ENCODE measurements at places on chromosomes 4 and X.

DNA sequence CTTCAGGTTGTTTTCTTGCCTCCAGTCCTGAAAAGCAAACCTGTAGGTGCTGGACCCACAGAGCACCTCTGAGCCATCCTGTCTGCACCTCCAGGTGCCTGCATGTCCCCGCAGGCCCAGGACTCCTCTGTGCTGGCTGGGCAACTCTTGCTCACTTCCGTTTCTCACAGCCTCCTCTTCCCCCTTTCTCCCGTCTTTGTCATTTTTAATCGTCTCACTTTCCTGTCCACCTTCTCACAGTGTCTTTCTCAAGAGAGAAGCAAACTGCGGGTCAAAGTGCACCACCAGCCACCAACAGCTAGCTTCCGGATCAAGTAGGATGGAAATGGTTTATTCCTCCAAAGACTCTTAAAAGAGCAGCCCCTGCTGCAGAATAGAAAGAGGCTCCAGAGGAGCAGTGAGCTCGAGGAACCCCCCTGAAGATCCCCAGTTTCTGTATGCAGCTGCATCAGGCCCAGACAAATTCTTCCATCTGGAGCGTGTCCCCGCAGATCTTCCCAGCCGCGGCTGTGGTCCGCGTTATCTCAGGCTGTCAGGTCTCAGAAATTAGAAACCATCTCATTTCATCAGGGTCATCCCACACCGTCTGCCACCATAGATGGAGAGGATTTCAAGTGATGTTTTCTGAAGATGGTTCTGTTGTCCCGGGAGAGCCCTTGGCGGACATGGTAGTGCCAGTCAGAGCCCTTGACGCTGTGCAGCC, 87.7 kb downstream of the FHDC1 start:
- DNase-seq: no peak

DNA sequence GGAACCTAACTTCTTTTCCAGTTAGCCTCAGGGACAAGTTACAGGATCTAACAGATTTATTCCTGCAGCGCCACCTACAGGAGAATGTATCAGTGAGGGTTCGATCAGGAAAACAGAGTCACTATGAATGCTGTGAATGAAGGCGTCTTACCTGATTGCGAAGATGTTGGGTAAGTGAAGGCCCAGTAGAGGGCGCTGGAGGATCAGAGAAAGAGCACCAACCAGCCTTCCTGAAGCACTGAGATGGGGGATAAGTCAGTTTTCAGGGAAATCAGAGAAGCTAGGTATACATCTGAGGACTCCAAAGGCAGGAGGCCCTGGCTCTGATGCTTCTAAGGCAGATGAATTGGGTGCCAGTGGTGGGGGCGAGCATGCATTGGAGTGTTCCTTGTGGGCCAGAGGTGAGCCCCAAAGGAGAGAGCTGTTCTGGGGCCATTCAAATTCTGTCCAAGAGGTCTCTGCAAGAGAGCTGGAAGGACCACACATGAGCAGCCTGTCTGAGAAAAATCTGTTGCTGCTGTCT, 169.9 kb upstream of the AADAT start:
- DNase-seq: peak; percentile 29

DNA sequence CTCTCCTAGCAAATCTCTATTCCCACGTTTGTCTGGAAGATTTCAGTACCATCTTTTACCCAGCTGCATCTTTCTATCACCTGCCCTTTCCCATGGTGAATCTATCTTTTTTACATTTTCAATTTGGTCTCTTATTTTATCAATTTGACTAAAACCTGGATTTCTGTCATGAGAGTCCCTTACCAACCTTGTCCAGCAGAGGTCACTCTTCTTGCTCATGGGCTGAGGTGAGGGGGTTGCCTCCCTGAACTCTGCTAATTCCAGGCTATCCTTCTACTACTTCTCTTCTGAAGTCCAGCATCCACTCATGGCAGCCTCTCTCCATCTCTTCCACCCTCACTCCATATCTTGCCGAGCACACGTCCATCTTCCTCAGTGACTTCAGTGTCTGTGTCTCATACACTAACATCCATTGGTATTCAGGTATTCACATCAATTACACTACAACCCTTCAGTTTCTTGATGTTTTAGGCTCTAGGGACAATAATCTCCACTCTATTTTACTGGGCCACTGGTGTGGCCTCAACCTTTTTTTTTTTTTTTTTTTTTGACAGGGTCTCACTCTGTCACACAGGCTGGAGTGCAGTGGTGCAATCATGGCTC, 17.8 kb upstream of the ZNF827 start:
- no peak for DNase-seq

GRCh38 chr4:62806816-62807215, 1602.4 kb downstream of the TECRL start:
- DNase-seq: no peak

DNA sequence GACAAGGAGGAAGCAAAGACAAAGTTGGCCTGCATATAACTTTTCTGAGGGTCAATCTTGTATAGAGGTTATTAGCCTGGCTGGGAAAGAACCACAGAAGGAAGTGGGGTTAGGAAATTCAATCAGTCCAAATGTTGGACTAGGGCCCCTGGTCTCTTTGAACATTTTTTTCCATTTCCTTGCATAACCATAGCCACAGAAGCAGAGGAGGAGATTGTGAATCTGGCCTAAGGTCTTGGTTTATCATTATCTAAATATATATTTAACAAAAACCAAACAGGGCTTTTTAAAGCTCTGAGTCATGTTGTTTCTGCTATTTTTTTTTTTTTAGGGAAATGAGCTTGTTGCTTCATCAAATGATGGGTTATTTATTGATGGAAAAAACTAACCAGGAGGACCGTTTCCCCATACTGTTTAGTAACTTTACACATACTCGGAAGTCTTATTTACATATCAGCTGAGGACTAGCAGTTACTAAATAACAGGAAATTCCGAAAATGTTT, 97.7 kb upstream of the ACSL4 start:
- DNase-seq: no peak

DNA sequence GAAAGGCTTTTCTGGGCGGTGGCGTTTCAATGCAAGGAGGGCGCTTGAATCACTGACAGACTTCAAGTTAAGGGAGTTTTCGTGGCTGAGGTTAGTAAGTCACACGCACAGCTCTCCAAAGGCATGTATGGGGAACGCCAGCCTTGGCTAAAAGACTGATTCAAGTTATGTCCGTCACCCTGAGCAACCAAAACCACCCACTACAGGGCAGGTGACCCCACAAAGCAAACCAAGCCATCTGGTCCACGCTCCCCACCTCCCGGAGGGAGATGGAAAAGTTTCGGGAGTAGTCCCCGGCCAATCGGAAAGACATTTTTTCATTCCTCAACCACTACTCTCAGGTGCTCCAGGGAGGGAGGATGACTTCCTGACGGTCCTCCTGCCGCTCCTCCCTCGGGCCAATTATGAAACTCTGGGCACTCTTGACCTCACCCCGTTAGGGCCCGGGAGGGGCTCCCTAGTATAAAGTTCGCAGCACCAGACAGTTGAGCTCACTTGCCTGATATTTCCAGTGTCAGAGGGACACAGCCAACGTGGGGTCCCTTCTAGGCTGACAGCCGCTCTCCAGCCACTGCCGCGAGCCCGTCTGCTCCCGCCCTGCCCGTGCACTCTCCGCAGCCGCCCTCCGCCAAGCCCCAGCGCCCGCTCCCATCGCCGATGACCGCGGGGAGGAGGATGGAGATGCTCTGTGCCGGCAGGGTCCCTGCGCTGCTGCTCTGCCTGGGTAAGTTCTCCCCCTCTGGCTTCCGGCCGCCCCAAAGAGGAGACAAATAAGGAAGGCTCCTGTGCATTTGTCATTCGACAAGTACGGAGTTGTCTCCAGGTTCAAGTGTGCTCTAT, at the start of gene EREG:
TSS of gene EREG (plus strand) at position 494 of the 840 bp plus-strand sequence. CDS start at position 658, 164 bp downstream.
- peak; percentile 11 for DNase-seq

DNA sequence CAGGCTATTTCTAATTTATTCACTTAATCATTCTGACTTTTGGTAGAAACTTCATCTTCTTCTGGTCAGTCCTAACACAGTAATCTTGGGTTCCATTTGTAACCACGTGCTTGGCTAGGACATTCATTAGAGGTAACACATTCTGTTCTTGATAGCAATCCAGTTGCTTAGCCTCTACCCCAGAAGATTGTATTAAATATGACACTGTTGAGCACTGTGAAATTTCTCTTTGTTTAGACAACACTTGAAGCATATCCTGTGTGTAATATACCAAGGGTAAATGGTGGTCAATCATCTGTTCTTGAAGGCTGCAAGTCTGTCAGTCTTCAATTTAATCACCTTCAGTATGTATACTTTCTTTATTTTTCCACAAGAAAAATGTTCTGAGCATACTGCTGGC, 523.0 kb downstream of the ANKRD50 start:
- no peak for DNase-seq

GRCh38 chr4:38675146-38676121, 11.4 kb downstream of the KLF3 start:
- DNase-seq: peak; percentile 85

DNA sequence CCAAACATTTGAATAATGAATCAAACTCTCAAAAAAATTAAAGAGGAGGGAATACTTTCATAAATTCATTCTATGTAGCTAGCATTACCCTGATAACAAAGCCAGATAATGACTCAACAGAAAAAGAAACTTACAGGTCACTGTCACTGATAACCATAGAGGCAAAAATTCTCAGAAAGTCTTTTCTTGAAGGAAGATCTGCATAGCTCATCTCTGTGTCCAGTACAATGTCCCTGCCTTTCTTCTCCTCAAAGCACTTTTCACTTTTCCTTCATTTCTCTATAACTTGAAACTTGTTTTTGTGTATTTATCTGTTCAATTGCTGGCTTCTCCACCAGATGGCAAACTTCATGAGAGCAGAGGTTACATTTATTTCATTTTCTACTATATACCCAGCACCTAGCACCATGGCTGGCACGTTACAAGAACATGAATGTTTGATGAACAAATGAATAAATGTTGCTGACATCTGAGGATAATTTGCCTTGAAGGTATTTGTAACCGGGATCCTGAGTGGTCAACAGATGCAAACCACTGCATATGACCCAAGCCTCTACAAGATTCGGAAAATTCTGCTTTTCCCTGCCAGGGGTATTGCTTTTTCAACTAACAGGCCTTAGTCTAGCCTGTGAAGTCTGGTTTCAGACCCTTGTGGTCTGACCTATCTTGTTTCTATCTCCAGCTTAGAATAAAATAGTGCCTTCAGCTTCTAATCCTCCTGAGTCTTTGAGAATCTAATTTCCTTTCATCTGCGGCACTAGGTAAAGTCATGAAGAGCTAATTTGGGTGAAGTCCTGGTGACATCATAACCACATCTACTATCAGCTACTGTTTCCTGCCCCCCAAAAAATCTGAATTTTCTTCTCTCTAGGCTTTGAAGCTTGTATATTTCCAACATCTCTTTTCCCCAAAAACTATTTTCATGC, 52.5 kb upstream of the ANTXR2 start:
- peak; percentile 1 for DNase-seq

GRCh38 chr4:113146876-113147358, 97.5 kb downstream of the ANK2 start:
- no peak for DNase-seq

GRCh38 chr4:122212880-122213279, 60.7 kb downstream of the BLTP1 start:
- DNase-seq: no peak

- no peak for DNase-seq
These were observed 66.2 kb upstream of the TACR3 start for GRCh38 chr4:103786014-103786413.
